ENCODE measurements at places on chromosomes 4 and X.

DNA sequence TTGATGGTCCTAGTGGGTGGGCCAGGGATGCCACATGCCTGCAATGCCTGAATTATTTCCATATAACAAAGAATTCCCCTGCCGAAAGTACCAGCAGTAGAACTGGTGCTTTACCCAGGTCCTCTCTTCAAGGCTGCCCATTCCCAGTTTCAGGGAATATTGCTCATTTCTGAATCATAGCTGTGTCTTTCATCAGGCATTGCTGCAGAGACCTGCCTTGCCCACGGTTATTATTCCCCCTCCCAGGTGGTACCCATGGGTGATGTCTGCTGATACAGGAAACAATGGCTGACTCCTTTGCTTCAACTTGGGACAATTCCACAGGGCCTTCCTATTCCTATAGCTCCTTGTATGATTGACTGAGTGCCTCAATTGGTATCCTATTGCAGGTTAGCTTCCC lies 9.7 kb upstream of the IQCM start:
- no peak for DNase-seq

- no peak for DNase-seq
These were observed 34.0 kb downstream of the HSD17B11 start for GRCh38 chr4:87356832-87357526.

DNA sequence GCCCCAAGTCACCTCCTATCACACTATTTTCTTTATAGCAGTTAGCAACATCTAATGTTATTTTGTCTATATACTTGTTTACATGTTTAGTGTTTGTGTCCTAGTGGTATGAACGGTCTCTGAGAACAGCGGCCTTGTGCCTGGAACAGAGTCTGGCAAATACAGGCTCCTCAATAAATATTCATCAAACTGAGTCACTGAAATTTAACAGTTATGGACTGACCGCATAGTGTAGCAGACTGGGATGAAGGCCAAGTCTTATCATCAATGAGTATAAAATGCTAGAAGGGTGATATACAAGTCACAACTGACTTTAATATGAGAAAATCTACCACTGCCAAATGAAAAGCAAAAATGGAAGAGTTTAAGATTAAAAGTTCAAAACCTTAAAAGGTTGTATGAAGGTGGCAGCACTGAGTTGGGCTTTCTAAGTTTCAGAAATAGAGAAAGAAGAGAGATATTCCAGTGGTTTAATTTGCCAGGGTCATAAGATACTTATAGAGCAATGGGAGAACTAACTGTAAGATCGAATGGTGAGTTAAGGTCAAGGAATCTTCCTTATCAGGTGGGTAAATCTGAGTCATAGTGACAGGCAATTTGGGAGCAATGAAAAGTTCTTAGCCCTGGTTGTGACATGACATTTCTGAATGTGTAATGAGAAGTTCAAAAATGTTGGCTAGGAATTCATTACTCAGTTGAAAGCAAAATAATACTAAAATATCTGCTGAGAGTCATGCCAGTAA lies 34.9 kb downstream of the ELOVL6 start:
- no peak for DNase-seq

- no peak for DNase-seq
These were observed 49.1 kb downstream of the TLR10 start for GRCh38 chr4:38733663-38734062.

- DNase-seq = no peak
These were observed 22.7 kb downstream of the KLF3 start for GRCh38 chr4:38686682-38687081.

DNA sequence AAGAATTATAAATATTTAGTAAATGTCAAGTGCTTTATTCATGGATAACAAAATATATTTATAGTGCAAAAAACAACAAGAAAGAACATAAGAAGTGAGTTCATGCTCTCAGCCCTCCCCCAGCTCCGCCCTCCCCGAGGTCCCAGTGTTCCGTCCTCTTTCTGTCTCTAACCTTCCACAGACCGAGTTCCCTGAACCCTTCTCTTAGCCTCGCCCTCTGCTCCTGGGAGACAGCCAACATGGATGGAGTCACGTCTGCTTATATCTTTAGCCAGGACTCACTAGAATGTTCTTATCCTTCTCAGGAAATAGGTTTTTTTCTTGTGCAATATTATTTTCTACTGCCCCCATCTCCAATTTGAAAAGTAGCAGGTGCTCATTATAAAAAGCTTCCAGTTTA lies 40.1 kb upstream of the HELT start:
- DNase-seq = no peak

DNA sequence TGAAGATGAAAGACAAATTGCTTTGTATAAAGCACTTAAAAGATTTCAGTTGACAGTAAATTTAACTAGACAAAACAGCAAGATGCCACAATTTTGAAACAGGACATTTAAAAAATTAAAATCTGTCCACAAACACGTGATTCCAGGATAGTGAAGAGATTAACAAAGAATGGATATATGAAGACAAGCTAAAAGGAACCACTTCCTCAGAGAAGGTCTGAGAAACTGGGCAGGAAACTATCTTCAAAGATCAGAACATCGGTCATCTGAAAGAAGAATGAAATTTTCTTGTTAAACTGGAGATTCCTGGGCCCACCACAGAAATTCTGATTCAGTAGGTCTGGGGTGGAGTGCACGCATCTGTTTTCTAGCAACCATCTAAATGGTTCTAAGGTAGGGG lies 1.4 kb downstream of the RWDD4 start:
- no peak for DNase-seq

DNA sequence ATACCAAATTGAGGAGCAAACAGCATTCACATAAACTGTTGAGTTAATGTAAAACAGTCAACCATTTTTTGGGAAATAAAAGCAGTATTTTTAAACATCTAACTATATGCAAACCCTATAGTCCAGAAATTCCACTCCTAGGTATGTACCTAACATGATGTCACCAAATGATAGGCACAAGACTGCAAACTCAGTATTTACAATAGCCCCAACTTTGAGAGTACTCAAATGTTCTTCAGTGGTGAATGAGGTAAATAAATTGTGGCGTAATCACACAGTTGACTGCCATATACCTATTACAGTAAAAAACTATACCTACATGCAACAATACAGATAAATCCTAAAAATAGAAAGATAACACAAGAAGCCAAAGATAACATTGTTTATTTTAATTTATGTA lies 1243.8 kb upstream of the ADGRL3 start:
- DNase-seq = no peak

DNA sequence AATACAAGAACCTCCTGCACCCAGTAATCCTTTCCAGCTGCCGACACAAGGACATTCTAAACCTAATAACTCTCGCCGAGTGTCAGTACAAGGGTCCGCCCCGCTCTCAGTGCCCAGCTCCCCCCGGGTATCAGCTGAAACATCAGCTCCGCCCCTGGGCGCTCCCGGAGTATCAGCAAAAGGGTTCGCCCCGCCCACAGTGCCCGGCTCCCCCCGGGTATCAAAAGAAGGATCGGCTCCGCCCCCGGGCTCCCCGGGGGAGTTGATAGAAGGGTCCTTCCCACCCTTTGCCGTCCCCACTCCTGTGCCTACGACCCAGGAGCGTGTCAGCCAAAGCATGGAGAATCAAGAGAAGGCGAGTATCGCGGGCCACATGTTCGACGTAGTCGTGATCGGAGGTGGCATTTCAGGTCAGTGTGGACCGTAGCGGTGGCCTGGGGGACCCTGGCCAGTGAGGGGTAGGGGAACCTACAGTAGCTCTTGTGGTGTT lies at the start of gene MAOA:
TSS of gene MAOA (plus strand) at position 295 of the 490 bp plus-strand sequence. CDS start at position 338, 43 bp downstream.
- DNase-seq = no peak

- DNase-seq = no peak
These were observed 15.0 kb upstream of the CD99L2 start for GRCh38 chrX:150913511-150913910.

GRCh38 chr4:168771251-168771650 lies 238.8 kb downstream of the CBR4 start:
- DNase-seq = no peak

- DNase-seq = no peak
These were observed 65.9 kb downstream of the WWC2 start for GRCh38 chr4:183164963-183165362.

DNA sequence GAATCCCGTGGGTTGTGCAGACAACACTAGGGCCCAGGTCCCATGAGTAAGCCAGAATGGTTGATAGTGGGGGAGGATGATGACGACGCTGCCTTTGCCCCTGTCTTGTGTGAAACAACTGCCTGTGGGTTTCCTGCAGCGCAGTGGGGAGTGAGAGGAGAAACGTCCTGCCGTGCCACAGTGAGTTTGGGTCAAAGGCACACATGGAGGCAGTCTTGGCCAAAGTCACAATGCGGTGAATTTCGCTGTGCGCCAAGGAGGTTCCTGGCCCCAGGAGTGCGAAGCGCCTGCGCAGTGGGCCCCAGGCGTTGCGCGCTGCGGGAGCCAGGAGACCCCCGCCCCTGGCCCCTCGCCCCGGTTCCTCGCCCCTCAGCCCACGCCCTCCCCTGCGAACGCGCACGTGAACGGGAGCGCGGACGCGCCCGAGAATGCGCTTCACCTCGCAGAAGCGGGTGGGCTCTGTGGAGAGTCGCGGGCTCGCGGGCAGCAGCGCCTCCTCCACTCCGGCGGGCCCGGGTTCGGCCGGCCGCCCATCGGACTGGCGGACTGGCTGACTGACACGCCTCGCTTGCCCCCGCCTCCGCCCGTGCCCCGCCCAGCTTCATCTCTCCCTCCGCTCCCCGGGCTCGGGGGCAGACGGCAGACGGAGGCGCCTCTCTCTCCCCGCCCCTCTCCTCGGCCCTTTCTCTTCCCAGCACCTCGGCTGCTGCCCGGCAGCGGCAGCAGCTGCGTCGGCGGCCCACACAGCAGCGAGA lies at the start of gene NUDT10:
TSS of gene NUDT10 (plus strand) at position 635 of the 755 bp plus-strand sequence. CDS start 144 bp downstream, outside the sequence.
- DNase-seq = no peak

DNA sequence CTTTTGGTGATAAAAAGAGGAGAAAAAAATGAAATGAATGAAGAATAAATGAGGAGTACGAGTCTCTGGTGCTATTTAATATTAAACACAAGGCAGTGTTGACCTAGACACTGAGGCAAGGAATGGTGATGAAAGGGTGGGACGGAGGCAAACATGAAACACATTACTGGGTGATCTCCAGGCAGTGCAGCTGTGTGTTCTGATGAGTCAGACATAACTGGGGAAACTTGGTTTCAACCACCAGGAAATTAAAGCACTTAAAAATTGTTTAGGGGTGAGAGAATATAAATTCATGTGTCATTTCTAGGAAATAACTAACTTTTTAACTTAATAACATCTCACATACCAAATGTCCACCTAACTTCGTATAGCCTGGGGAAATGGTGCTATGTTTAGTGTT lies 19.7 kb upstream of the CXCL6 start:
- no peak for DNase-seq

DNA sequence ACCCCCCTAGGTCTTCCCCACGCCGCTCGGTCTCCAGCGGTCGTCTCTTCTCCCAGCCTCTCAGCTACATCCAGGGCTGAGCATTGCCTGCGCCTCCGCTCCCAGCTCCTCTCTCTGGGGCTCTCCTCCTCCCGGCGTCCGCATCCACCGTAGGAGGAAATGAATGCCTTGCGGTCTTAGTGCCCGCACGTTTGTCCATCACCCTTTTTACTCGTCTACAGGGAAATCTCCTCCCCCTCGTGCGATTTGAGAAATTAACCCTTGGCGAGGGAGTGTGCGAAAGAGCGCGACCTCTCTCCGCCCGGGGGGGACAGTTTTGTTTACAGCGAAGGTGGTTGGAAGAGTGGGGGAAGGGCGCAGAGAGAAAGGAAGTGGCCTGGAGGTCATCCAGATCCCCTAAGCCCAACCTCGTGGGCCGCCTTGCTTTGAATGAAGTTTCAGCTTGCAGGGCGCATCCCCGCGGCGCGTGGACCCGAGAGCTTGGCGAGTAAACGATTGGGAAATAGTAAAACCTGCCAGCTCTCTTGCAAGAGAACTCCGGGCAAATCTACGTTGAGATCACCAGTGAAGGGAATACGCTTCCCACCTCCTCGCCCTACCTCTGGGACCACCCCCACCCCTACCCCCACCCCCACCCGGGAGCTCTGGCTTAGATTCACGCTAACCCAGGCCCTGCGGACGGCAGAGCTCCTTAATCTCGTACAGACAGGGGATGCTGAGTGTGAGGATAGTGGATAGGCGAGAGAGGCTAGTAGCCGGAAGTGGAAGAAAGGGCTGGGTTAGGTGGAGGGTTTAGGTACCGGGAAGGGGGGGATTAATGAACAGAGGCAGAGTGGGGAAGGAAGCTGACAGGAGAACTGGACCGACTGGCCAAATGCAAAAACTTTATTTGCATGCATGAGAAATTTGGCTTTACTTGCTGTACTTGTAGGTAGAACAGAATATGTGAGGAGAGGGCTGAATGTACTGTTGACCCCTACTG lies at the start of gene ELOVL6:
TSS of gene ELOVL6 (minus strand) at position 181 of the 982 bp plus-strand sequence. CDS start 280 bp downstream, outside the sequence.
- DNase-seq = peak; percentile 14

DNA sequence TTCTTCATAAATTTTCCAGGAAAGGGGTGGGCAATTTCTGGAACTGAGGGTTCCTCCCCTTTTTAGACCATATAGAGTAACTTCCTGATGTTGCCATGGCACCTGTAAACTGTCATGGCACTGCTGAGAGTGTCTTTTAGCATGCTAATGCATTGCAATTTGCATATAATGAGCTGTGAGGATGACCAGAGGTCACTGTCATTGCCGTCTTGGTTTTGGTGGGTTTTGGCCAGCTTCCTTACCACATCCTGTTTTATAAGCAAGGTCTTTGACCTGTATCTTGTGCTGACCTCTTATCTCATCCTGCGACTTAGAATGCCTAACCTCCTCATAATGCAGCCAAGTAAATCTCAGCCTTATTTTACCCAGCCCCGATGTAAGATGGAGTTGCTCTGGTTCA lies 577.8 kb downstream of the NLGN4X start:
- DNase-seq = no peak

DNA sequence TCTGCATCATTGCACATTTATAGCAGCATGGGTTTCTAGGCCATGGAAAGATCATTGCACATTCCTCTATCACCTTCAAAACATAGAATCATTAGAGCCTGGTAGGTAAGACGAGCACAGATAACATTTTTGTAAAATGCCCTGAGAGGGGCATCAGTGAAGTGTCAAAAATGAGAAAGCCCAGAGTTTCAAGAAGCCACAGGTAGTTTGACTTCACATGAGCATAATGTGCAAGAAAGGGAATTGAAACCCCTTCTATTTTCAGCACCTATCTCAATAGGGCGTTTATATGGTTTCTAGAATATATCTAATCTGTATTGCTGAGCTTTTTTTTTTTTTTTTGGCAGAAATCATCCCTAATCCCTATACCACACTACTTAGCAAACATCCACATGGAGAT lies 2441.7 kb downstream of the ARAP2 start:
- DNase-seq = no peak

- DNase-seq = no peak
These were observed 180.8 kb downstream of the RAPGEF2 start for GRCh38 chr4:159283696-159284095.

GRCh38 chr4:35608205-35608604 lies 636.1 kb downstream of the ARAP2 start:
- DNase-seq = no peak
